Stimulated activated CD4-positive, alpha-beta T cell treated with anti-CD3 and anti-CD28 coated beads, TNF-alpha, amount 100 ng/mL, for 4 hours (primary cell): ENCODE measurements at places on chromosomes 11 and 22.

DNA sequence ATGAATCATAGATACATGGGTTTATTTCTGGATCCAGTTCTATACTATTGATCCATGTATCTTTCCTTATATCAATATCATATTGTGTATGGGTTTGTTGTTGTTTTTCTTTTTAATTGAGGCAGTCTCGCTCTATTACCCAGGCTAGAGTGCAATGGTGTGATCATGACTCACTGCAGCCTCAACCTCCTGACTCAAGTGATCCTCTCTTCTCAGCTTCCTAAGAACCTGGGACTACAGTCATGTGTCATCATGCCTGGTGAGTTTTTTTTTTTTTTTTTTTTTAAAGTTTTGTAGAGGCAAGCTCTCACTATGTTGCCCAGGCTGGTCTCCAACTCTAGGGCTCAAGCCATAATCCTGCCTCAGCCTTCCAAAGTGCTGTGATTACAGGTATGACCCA lies 1589.4 kb upstream of the TENM4 start:
- no peak for DNase-seq

GRCh38 chr11:69992943-69993694 lies 85.0 kb upstream of the ANO1 start:
- DNase-seq: no peak

- no peak for DNase-seq
Measured at GRCh38 chr11:119509969-119510401, 87.0 kb upstream of the THY1 start.

- no peak for DNase-seq
Measured at GRCh38 chr11:131977231-131977630, 606.8 kb downstream of the NTM start.

- DNase-seq: peak; percentile 36
Measured at GRCh38 chr11:61092280-61092766, 10.0 kb upstream of the CD5 start.

GRCh38 chr11:65911682-65912568 lies 6.9 kb downstream of the C11orf68 start:
- DNase-seq: no peak

DNA sequence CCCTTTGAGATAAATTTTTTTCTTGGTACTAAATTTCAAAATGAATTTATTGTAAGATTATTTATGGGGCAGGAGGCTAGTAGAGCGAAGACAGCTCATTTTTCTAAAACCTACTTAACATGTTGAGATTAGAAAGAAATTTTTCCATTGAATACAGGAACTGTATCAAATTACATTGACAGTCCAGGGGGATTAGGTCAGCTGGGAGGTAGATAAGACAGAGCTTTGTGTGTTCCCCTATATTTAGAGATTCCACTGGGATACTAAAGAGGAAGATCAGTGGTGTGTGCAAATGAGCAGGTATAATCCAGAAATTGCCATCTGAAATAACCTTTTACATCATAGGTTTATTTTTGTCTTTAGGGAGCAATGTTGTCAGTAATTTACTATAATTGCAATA lies 32.1 kb downstream of the ENDOD1 start:
- DNase-seq: no peak

- no peak for DNase-seq
Measured at GRCh38 chr22:41801147-41801819, 804 bp downstream of the CCDC134 start.

DNA sequence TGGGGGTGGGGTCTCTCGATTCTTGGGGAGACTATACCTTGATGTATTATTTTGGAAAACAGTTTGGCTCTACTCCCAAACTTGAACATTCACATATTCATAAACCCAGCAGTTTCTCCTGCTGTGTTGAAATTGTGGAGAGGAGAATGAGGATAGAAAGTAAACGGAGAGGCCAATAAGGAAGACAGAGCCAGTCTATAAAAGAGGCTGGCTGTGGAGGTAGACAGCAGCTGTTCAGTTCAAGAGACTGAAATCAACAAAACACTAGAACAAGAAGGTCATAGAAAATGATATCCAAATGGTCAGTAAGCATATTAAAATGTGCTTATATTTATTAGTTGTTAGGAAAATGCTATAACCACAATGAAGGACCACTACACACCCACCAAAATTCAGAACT lies 1.9 kb upstream of the MOGAT2 start:
- DNase-seq: no peak

DNA sequence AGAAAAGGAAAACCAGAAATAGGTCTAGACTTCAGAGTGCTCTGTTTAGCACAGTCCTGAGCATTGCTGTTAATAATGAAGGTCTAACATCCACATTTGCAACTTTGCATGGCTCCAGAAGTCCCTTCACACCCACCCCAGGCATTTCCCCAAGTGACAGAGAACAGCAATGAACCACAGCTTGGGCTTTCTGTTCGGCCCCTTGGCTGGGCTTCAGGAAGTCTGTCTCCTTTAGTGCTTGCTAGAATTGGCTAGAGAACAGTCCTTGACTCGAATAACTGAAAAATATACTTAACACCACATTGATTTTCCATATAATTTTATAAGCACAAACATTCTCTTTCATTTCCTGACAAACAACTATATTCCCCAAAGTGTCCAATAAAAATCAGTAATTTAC lies 29.3 kb upstream of the TENM4 start:
- DNase-seq: no peak

GRCh38 chr22:30206944-30207343 lies 39.6 kb downstream of the LIF start:
- DNase-seq: no peak

DNA sequence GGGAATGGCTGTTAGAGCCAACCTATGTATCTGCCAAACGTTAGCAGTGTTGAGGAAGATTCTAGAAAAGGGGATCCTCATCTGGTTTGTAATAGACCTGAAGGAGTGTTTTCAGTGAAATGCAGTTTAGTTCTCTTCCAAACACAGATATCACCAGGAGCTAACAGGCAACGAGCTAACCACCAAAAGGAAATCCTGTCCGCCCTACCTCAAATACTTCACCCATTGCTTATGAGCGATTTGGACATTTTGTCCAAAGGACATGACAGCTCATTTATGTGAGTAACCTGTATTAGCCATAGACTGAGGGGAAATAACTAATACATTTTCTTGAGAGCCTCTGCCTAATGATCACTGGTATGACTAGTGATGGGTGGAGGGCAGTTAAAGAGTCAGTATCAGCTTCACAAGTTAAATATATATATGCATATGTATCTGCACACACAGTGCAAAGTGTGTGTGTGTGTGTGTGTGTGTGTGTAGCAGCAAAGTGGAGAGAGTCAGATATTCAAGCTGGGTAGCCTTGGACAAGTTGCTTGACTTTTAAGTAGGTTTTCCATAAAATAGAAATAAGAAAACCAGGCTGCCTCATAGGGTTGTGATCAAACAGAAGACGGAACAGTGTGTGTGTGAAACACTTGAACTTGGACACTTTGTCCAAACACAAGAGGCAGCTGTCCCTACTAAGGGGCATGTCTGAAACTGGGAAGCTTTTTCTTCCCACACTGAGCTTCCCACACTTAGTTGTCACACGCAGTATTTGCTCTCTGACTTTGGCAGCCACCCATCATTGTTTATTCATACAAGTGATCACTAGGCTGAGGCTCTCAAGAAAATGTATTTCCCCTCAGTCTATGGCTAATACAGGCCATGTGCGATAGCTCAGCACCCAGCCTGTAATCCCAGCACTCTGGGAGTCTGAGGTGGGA lies 940 bp upstream of the C11orf91 start:
- no peak for DNase-seq

GRCh38 chr11:33321422-33321821 lies 64.2 kb downstream of the HIPK3 start:
- DNase-seq: no peak

GRCh38 chr11:75667831-75668450 lies 897 bp downstream of the MAP6 start:
- no peak for DNase-seq

DNA sequence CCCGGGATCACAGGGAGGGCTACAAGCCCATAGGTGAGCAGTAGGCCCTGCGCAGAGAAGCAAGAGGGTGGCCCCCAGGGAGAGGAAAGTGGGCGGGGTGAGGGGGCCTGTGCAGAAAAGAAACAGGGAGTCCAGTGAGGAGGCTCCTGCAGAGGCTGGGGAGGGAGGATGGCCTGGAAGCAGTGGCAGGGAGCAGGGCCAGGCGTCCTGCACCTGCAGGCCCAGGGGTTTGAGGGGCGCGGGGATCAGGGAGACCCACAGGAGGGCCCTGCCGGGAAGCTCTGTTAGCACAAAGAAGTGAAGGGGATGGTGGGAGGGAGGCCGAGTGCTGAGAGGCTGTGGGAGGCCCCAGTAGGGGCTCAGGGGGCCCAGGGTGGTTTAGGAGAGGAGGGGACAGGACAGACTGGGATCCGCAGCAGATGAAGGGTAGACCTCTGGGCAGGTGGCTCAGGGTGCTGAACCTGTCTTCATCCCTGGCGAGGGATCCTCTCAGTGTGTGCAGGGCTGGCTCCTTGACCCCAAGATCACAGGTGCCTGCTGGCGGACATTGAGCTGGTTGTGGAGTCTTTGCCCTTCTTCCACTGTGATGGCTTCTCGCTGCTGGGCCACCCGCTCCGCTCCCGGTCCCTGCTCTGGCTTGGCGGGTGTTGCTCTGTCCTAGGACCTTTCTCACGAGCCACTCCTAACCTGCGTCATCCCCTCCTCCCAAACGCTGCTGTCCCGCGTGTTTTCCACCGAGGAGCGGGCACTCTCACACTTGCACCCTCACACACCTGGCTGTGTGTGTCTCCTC lies 31.8 kb upstream of the CELSR1 start:
- no peak for DNase-seq

DNA sequence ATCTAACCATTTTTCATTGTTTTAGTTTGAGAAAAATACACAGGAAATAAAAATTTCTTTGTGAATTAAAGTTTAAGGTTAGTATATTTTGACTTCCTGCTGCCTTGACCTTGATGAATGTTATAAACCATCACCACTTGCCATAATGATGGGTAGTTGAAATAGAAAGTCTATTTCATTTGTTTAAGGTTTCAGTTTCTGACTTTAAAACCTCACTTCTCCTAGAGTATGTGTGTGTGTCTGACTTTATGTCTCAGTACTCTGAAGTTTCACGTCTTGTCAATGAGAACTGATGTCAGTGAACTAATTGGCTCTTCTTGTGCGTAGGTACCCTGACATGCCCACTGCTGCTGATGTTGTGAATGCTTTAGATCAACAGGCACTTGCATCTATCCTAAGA lies 188.2 kb downstream of the METTL15 start:
- no peak for DNase-seq

- DNase-seq: no peak
Measured at GRCh38 chr22:20852503-20852902, 6.1 kb downstream of the PI4KA start.

GRCh38 chr11:14905104-14906033 lies 13.3 kb upstream of the CYP2R1 start:
- DNase-seq: peak; percentile 31

DNA sequence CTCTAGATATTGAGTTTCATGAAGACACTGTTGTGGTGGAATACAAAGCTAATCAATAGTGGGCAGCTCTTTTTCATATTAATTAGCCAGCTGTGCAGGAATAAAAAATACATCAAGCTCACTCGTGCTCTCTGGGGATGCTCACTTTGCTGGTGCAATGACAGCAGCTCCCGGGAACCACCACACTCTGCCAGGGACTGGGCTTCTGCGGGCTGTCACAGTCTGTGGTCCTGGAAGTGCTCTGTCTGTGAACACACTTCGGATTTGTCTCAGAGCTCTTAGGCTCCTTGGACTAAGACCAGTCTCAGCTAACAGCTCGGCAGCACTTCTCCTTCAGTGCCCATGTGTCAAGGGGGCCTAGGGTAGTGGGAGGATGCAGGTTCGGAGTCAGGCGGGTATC lies 393.5 kb downstream of the TENM4 start:
- DNase-seq: no peak

DNA sequence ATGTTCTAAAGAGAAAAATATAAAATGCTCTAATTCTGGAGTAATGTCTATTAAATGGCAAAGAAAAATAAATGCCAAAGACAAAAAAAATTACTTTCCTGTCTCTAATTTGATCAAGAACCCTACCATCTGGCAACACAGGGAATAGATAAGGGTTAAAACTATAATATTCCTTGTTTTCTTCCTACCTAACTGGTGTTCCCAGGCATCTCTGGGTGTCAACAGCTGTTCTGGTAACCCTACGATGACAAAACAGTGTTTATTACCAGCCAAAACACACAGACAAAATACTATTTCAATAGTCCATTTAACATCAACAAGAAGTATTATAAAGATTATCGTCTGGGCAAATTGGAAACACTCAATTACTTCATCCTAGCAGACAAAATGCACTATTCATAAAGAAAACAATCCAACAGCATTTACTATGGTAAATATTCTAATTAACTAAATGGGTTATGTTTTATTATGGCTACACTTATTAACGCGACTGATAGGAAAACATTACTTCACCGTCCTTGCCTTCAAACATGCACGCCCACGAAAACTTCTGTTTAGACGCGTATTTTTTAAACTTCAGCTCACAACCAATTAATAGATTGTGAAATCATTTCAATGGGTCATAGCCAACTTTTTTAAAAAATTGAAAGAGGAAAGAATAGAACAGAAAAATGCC lies 50.6 kb downstream of the LGR4 start:
- no peak for DNase-seq

DNA sequence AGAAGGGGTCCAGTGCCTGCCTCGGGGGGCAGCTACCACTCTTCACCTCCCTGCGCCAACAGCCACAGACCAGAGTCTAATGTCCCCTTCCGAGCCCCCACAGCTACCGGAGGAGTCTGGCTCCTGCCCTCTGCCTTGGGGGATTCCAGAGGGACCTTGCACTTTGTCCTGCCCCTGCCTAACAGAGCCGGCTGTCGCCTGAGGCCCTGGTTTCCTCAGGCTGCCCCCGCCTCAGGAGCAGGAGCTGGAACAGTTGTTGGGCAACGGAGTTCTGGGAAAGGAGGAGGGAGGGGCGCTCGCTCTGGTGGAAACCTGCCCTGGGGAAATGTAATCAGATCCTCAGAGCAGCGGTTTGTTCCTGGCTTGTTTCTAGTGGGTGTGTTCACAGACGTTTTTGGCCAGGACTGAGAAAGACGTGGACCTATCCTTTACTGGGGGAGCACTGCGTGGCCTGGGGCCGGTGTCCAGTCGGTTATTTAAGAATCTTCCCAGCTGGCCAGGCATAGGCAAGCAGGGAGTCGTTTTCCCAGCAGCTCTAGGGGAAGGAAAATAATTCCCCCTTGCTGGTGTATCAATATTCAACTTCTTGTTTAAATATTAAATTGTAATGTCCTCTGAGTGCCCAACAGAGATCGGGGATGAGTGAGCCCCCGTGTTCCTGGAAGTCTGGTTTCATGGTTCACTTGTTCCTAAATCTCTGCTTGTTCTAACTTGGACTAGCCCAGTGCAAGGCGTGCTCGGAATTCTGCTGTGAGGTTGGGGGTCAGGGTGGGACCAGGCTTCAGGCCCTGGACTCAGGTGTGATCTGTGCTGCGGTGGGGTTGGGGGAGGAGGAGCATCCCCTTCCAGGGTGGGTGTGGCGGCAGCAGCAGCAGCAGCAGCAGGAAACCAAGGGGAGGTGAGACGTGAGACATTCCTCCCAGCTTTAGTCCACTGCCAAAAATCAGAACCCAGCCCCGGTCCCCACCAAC lies 32.1 kb downstream of the A4GALT start:
- DNase-seq: no peak

DNA sequence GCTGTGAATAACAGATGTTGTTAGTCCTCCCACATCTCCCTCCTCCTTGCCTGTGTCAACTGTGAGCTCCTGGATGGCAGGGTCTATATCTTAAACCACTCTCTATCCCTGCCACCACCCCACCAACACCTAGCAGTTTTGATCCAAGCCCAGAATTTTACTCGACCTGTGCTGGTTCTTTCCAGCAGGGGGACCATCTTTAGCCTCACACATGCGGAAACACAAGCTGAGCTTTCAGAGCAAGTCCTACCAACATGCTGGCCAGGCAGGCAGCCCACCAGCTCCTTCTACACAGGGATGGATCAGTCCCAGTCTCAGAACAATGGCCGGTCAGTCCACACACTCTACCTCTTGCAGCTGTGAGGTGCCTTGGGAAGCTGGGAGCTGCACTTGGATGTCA lies 231.5 kb downstream of the NXPE2 start:
- no peak for DNase-seq
